NCI-H526 treated with DMSO at 0.1 percent for 48 hours (cell line): ENCODE measurements at places on chromosomes 6 and 20.
A peak's percentile ranks its signal among the peaks of the same experiment; 100 is the strongest.

- DNase-seq, result no peak
These were observed 34.9 kb upstream of the REV3L start for GRCh38 chr6:111517965-111518364.

DNA sequence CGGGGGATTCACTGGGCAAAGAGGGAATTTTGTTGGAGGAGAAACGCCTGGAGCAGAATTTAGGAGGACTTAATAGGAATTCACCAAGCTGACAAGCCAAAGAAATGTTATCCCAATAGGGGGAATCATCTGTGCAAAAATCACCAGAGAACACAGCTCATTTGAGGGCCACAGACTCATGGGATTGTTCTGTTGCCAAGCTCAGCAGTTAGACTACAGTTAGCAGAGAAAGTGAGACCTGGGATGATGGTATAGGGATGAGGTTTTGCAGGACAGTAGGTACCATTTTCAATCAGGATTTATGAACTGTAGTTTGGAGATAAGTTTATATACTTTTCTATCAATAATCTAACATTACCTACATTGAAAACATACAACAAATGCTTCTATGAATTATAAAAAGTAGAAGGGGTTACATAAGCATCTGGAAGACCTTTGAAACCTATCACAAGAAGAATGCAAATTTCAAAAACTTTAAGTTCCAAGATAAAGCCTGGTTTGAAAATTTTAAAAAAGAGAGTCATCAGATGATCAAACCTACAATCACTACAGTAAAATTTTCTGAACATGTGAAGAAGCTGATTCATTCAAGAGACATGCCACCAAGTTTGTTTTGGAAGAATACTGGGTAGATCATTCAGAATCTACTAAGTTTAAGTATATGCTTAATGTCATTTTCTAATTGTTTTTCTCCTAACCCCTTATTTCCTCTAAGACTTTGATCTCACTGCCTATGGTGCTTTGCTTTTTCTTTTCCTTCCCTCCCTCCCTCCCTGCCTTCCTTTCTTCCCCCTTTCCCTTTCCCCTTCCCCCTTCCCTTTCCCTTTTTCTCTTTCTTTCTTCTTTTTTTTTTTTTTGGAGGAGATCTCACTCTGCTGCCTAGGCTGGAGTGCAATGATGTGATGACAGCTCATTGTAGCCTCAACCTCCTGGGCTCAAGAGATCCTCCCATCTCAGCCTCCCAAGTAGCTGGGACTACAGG lies 81.5 kb downstream of the KIF13A start:
- no peak for DNase-seq

- DNase-seq, result no peak
These were observed 159.8 kb upstream of the GGTLC1 start for GRCh38 chr20:24148372-24148771.

GRCh38 chr6:163496205-163496604 lies 81.7 kb downstream of the QKI start:
- no peak for DNase-seq

DNA sequence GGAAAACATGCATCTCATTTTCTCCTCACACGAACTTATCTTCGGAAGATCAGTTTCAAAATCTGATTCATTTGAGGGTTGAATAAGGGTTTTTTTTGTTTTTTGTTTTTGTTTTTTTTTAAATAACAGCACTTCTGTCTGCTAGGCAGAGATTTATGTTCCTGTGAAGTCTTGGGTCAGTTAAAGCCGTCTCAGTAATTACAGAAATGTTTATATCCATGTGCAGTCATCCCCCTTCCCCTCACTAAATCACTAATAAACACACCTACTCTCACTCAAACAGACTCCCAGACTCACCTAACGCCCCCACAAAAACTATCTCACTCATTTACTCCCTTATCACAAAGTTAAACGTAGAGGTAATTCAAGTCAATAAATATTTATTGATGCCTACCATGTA lies 214.2 kb upstream of the SUPT3H start:
- DNase-seq, result no peak

DNA sequence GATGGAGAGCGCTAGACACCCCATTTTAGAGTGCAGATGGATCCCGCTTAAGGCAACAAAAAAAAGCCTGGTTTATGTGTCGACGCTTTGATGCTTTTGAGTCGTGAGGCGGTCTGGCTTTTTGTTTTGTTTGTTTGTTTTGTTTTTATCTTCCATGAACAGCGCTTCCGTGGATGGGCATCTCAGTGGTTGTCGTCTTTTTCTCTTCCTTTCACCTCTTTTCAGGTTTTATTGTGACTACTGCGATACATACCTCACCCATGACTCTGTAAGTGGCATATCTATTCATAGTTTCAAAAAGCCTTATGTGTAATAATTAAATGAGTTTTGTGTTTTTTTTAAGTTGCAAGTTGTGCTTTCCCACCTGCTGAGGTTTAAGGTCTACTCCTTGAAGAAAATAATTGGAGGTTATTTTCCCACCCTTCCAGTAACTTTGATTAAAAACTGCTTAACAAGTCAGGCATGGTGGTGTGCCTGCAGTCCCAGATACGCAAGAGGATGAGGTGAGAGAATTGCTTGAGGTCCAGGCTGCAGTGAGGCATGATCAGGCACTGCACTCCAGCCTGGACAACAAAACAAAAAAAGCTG lies 476 bp downstream of the SNRPC start:
- no peak for DNase-seq

DNA sequence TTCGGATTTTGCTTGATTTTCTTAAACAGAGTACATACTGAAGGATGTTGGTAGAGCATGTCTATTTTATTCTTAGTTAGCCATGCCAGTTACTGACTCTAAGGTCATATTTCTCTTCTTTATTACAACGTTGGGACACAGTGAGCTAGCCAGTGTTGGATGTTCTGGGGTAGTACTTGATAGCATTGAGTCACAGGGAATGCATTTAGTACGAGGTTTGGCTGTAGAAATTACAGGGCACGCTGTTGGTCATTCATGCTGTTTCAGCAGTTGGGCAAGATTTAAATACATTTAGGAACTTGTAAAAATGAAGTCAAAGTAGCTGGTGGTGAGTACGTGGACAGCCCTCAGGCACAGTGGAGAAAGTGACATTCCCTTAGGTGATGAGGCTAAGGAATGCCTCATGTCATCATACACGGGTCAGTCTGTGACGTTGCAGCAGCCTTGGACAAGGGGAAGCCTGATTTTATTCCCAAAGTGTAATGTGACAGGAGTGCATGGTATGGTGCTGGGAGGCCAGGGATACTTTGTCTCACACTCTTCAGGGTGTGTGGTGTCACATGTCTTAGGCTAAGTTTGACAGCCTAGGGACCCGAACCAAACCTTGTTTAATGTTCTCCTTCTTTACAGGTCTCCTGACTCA lies 57.7 kb upstream of the SLC22A1 start:
- no peak for DNase-seq

GRCh38 chr20:11305406-11305805 lies 612.3 kb upstream of the BTBD3 start:
- DNase-seq, result no peak

- peak; percentile 62 for DNase-seq
These were observed 189.5 kb downstream of the IBTK start for GRCh38 chr6:82057846-82058554.

DNA sequence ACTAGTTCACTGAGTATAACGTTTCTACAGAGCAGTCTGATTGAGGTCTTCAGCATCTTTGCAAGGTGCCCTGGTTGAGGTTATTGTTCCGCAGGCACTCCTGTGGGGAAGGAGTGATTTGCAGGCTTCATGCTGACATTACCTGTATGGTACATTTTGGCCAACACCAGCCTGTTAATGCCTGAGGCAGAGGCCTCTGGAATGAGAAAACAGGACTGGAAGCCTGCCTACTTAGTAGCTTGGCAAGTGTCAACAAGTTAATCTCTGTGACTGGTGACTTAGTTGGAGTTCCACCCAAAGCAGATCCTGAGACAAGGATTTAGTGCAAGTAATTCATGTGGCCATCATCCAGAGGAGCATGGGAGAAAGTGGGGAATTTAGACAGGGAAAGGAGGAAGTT lies 24.6 kb downstream of the MAS1 start:
- no peak for DNase-seq

GRCh38 chr6:134676307-134677281 lies 273.3 kb downstream of the ALDH8A1 start:
- no peak for DNase-seq

DNA sequence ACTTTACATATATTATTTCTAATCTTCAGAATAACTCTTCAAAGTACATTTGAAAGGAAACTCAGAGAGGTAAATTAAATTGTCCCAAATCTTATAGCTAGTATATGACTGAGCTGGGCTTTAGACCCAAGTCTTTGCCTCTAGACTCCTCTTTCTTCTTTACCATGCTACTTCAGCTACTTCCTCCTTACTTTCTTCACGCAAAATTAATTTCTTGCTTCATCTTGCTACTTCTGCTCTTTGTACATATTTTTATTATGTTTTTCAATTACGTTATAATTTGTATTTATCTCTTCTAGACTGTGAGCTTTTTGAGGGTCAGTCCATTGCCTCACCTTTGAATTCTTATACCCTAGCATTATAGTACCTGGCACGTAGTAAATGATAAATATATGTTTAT lies 5.3 kb downstream of the TMEM170B start:
- no peak for DNase-seq

DNA sequence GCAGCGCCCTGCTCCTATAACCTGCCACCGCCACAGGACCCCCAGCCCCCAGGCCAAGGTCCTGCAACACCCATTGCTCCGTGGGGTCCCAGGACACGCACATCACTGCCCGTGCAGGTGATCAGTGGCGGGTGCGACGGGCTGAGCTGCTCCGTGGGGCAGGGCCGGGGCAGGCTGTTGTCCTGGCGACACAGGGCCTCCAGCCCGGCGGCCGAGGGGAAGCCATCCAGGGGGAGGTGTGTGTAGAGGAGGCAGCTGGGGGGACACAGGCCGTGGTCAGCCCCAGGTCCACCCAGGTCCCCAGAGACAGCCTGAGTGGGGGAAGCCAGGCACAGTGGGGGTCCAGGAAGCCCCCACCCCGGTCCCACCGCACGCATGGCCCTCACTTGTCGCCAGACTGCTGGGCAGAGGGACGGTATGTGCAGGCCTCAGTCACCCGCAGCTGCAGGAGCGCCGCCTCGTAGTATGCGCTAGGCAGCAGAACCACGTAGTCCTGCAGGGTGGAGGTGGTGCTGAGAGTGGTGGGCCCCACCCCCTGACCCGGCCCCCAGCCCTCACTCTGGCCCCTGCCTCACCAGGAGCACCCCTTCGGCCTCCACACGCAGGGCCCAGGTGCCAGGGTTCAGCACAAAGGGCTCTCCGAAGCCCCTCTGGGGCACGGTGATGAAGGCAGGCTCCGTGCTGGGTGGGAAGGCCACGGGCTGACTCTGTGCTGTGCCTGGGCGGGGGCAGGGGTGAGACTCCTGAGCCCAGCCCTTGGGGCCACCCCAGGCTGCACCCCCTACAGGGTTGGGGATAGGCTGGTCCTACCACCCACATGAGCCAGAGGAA lies 30.4 kb downstream of the ADRM1 start:
- no peak for DNase-seq

GRCh38 chr6:90770778-90771177 lies 183.9 kb upstream of the MAP3K7 start:
- no peak for DNase-seq

GRCh38 chr20:49233226-49233625 lies 14.0 kb downstream of the DDX27 start:
- DNase-seq, result no peak

- no peak for DNase-seq
These were observed 267.9 kb downstream of the DLL1 start for GRCh38 chr6:170022827-170023619.

DNA sequence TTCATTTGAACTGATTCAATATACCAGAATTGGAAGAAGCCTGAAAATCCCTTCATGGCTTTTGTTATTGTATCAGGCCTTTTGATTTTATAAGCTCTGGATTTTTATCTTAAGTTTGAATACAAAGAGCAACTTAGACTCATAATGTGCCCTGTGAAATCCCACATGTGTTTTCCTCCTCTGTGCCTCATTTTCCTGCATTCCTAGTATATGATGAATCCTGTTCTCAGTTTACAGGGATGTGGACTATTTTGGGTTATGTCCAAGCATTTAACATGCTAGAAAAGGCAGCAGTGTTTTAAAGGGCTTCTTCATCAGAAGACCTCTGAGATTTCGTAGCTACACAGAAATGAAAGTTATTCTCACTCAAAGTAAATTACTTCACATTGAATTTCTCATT lies 455.0 kb downstream of the RFPL4B start:
- DNase-seq, result no peak

GRCh38 chr6:18976091-18976490 lies 588.9 kb downstream of the RNF144B start:
- DNase-seq, result no peak

DNA sequence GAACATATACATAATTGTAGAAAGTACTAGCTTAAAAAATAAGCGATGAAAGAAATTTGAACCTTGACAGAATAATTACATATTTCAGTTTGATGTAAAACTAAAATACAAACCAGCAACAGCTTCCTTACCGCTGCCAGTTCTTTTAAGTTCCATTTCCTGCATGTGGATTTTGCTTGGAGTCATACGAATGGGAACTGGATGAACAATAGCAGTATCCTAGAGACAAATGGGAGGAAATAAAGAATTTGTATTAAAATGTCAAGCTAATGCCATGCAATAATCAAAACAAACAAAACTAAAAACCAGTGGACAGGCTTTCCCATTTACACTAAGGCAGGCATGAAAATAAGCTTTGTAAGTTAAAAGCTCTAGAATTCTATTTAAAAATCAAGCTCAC lies 67.1 kb downstream of the REPS1 start:
- DNase-seq, result no peak

- no peak for DNase-seq
These were observed 179.7 kb downstream of the HACE1 start for GRCh38 chr6:104679971-104680370.

DNA sequence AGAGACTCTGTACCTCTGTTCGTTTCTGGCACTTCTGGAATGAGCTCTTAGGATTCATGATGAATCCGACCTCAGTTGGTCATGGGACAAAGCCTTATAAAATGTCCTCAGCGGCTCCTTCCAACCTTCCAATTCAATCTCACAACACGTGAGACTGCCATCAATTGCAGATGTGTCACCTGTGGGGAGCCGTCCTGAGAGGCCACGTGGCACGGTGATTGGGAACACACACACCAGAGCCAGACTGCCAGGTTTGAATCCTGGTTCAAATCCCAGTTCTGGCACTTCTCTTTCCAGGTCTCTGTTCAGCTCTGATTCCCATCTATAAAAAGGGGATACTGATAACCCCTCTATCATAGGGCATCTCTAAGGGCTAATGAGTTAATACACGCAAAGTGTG lies 124.5 kb downstream of the ANKRD60 start:
- no peak for DNase-seq

DNA sequence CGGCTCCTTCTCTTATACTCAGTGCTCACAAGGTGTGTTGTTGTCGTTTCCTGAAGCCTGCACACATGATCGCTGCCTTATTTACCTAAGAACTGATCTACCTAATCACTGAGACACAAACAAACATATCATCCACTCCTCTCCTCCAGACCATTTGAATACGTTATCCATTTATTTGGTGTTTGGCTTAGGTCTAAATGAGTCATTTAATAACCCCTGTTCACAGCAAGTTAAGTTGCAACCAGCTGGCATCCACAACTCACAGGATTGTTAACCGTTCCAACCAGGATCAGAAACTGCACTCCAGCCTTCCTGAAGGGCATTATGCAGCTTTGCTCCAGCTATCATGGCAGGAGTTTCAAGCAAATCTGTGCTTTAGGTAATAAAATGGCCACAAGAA lies 511.1 kb upstream of the MAP3K7 start:
- DNase-seq, result peak; percentile 87
